Uterus (tissue), 4 donors: ENCODE measurements at places on chromosomes 12 and 14.

GRCh38 chr12:130712346-130713065 is 3.6 kb downstream of the RIMBP2 start:
- DNase-seq = no peak

GRCh38 chr12:63846238-63846967 is 1.9 kb downstream of the SRGAP1 start:
- no peak for DNase-seq

GRCh38 chr12:131119936-131120335 is 166.2 kb downstream of the ADGRD1 start:
- DNase-seq = no peak

DNA sequence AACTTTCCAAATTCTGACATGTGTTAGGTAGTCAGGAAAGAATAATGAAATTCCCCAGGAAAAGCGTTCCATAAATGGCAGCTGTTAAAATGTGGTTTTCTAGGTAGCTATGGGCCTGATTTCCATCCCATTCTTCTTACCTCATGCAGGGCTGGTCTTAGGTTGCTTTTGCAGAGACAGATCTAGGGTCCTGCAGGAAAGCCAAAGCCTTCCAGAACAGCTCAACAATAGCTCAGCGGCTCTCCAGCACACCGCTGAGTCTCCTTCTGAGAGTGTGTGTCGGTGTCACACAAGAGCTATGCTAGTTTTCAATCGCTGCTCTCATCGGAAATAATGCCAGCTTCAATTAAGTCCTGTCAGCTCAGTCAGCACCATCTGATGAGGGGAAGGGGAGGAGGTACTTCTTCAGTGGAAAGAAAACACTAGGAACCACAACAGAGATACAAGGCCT is 106.7 kb downstream of the TMEM30B start:
- DNase-seq = no peak

DNA sequence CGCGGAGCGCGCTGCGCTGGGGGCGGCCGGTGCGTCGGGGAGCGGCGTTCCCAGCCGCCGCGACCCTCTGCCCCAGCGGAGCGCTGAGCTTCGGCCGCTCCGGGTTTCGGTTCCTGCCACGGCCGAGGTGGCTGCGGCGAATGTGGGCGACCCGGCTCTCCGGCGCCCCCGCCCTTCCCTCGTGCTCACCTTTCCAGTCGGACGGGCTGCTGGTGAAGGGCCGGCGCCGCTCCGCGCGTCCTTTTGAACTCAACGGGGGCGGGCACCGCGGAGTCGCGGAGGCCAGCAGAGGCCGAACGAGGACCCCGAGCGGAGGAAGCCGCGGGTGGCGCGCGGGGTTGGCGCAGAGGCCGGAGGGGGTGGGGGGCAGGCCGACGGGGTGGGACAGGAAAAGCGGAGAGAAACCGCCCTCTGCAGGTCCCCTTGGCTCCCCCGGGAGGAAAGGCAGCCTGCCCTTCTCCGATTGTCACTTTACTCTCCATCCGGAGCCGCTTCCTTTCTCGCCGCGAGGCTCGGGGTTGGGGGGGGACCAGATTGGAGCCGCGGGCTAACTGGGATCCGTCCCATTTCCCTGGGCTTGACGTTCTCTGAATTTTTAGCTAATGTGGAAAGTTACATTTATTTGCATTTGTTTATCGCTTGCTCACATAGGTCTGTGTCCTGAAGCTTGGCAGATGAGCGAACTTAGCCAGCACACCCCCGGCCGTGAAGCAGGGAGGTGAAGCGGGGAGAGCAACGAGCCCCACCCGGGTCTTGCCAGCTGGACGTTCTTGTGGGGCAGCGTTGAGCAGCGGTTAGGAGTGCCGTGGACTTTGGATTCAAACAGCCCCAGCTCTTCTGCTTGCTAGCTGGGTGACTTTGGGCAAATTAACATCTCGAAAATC is at the start of gene SMAGP:
SMAGP (minus strand) TSS at position 349 of the 884 bp plus-strand sequence. CDS start 1,137 bp downstream, outside the sequence.
- peak; percentile 41 for DNase-seq

- no peak for DNase-seq
Measured at GRCh38 chr14:52265253-52265652, 2.2 kb upstream of the PTGDR start.

- DNase-seq = no peak
Measured at GRCh38 chr12:64566831-64567517, 43.3 kb upstream of the RASSF3 start.

GRCh38 chr12:116273813-116274550 is 3.5 kb downstream of the MED13L start:
- no peak for DNase-seq

DNA sequence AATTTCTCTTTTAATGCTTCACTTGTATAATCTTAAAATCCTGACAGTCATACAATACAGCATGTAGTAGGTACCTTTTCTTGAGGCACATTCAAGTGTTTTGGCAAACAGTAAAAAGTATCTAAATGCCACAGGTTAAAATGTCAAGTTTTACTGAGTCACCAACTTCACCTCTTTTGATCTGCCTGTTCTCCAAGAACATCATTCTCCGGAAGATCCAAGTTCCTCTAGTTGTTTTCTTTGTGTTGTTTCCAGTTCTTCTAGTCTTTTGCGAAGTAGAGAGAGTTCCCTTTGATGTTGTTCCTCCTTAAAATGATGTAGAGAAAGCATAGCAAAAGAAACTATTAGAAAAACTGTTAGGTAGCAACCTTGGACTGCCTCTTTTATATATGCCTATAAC is 151.1 kb downstream of the CEP83 start:
- DNase-seq = no peak

- no peak for DNase-seq
Measured at GRCh38 chr14:99258341-99258861, 13.6 kb downstream of the BCL11B start.
